ENCODE measurements at places on chromosomes 6 and 20. TPM values are rescaled to one million over a fixed set of nuclear protein-coding genes. Genes with fewer than 3 reads are reported as not detected.
A peak's percentile ranks its signal among the peaks of the same experiment; 100 is the strongest.

DNA sequence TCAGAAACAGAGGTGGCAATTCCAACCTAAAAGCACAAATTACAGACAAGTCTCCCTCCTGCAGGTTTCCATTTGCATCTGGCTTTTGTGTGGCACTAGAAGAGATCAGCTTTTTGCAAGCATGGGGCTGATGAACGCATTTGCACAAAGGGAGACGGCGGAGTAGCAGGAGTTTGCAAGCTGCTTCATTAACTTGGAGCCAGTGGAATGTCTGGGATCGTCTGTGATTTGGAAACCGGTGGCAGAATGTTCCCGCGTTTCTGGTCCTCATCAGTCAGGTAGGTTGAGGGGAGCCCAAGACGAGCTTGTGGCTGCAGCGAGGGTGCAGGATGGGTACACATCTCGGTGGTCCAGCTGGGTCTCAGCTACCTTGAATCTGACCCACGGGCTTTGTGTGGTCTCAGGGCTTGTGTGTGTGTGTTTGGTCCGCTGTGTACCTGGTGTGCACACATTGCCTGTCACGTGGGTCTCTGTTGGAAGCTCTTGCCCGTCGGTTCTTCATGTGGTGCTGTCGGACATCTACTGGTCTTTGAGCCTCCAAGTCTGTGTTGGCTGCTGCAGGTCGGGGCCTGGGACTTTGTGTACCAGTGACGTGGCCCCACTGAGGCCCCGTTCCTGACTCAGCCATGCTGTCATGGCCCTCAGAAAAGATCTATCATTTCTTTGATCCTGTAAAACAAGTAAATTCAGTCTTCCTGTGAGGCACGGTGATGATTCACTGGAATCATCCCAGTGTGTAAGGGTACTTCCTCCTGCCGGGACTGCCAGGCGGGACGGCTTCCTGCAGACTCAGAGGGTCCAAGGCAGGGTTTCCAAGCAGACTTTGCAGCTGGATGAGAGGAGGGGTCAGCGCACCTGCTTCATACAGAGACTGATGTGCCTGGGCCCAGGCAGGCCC lies 12.4 kb upstream of the MYT1 start:
- no peaks in the 10 kb centered on the region for H3K27me3 ChIP-seq
- DNase-seq = no peak
- no peak overlapping the region for H3K4me3 ChIP-seq

The GFOD1 gene
- 24.2 TPM for total RNA-seq

DNA sequence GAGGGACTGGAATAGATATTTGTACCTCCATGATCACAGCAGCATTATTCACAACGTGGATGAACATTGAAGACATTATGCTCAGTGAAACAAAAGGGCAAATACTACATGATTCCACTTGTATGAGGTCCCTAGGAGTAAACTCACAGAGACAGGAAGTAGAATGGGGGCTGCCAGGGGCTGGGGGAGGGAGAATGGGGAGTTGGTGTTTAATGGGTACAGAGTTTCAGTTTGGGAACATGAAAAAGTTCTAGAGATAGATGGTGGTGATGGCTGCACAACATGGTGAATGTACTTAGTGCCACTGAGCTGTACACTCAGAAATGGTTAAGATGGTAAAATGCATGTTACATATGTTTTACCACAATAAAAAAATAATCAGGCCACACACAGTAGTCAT lies 164.3 kb upstream of the RREB1 start:
- H3K27me3 ChIP-seq = no peaks in the 10 kb centered on the region
- DNase-seq = no peak
- H3K27ac ChIP-seq = no peak overlapping the region
- no peak overlapping the region for H3K4me3 ChIP-seq
- H3K4me1 ChIP-seq = no peaks in the 10 kb centered on the region

The PPP1R3G gene
- not detected for total RNA-seq

DNA sequence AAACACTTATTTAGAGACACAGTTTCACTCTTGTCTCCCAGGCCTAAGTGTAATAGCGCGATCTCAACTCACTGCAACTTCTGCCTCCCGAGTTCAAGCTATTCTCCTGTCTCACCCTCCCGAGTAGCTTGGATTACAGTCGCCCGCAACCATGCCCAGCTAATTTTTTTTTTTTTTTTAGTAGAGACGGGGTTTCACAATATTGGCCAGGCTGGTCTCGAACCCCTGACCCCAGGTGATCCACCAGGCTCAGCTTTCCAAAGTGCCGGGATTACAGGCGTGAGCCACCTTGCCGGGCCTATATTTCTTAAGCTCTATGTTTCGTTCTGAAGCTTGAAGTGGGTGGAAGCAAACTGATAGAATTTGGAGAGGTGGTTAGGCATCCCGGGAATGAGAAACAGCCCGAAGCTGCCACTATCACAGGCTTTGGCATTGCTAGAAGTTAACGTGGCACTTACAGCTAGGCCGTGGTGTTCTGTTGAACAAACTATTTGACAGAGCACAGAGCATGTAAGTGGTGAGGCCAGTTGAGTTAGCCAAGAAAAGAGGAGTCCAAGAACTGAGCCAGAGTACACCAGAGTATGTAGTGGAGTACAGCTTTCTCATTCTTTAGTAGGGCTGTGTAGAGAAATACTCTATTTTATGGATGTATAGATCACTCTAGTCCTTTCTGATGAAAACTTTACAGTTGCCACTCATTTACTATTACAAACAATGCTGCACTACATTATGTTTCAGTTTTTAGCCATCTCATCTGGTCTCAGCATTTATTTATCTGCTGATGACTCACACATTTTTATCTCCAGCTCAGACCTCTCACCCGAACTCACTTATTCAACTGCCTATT lies 62.0 kb upstream of the HFE start:
- no peaks in the 10 kb centered on the region for H3K36me3 ChIP-seq
- no peaks in the 10 kb centered on the region for H3K27me3 ChIP-seq
- H3K4me3 ChIP-seq = peak overlapping the region; percentile 68
- no peak for DNase-seq
- H3K4me1 ChIP-seq = peaks cover 9% of the 10 kb centered on the region
- peak overlapping the region; percentile 97 for H3K27ac ChIP-seq

The FNDC11 gene
- not detected for total RNA-seq

GRCh38 chr20:37317994-37318640 lies 27.8 kb upstream of the SRC start:
- no peaks in the 10 kb centered on the region for H3K36me3 ChIP-seq
- H3K4me1 ChIP-seq = peaks cover 16% of the 10 kb centered on the region
- peak; percentile 28 for DNase-seq
- no peak overlapping the region for H3K27ac ChIP-seq

GRCh38 chr6:35069262-35069661 lies 71.9 kb downstream of the TCP11 start:
- DNase-seq = no peak
- H3K27ac ChIP-seq = no peak overlapping the region
- H3K4me3 ChIP-seq = no peak overlapping the region
- no peaks in the 10 kb centered on the region for H3K4me1 ChIP-seq

The NOL4L gene
- total RNA-seq = 44.6 TPM

DNA sequence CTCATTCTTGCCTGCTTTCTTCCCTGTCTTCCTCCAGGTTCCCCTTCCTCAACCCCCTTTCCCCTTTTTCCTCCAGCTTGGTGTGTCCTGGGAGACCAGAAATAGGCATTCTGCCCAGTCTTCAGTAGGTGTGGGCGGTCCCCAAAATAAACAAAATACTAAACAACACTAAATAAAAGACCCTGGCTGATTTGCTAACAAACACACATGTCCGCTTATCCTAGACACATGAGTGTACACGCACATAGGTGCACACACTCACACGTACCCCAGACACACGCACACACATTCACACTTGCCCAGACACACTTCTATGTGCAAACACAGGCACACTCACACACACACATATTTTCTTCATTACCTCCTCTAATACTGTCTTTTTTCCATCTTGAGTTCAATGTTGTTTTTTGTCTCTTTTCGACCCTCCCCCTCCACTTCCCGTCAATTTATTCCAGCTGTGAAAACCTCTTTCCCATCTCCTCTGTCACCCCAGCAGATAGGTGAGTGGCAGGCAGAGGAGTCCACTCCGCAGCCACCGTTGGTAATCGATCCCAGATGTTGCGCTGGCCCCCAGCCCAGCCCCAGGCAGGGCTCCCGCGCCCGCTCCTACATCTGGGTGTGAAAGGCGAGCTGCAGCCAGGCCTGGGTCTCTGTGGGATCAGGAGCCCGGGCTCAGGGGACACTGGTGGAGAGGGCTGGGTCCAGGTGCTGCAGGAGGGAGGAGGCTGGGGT lies 56.9 kb upstream of the FOXP4 start:
- H3K4me3 ChIP-seq = no peak overlapping the region
- DNase-seq = no peak
- no peak overlapping the region for H3K27ac ChIP-seq
- no peaks in the 10 kb centered on the region for H3K4me1 ChIP-seq
- no peaks in the 10 kb centered on the region for H3K27me3 ChIP-seq

DNA sequence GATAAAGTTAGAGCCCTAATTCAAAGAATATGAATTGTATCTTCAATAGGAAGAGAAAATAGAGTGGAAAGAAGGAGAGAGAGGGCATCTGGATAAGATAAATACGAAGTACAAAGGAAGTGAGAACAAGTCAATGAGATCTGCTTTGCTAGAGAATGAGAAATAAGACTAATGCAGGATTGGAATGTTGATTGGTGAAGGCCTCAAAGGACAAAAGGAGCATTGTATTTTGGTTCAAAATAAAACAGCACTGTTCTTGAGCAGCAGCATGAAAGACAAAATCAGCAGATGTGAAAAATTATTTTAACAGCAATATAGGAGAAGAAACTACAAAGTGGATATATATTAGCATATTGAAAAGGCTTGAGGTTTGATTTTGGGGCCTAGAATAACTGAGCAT lies 5.1 kb upstream of the TMEM244 start:
- H3K27me3 ChIP-seq = no peaks in the 10 kb centered on the region
- no peaks in the 10 kb centered on the region for H3K36me3 ChIP-seq
- no peaks in the 10 kb centered on the region for H3K4me1 ChIP-seq
- H3K4me3 ChIP-seq = no peak overlapping the region

The FAM210B gene
- total RNA-seq = 21.4 TPM

- H3K27ac ChIP-seq = no peak overlapping the region
- no peaks in the 10 kb centered on the region for H3K36me3 ChIP-seq
- H3K4me1 ChIP-seq = no peaks in the 10 kb centered on the region
These were observed 203.5 kb downstream of the EPM2A start for GRCh38 chr6:145531822-145532221.

DNA sequence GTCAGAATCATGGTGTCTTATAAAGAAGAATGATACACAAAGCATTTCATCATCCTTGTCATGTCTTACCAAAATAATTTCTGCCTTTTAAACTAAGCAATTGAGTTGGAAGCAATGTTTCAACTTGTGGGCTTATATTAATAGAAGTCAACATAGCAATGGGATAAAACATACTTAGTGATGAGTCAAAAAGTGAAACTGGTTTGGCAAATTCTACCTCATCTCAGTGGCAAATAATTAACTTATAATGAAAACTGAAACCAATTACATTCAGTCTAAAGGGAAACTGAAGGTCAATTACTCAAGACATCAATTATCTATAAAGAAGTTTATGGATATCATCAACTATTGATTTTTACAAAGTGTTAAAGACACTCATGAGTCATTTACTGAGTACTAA lies 463.8 kb downstream of the BMP2 start:
- no peak for DNase-seq
- no peak overlapping the region for H3K27ac ChIP-seq
- H3K4me3 ChIP-seq = no peak overlapping the region
- H3K4me1 ChIP-seq = no peaks in the 10 kb centered on the region

DNA sequence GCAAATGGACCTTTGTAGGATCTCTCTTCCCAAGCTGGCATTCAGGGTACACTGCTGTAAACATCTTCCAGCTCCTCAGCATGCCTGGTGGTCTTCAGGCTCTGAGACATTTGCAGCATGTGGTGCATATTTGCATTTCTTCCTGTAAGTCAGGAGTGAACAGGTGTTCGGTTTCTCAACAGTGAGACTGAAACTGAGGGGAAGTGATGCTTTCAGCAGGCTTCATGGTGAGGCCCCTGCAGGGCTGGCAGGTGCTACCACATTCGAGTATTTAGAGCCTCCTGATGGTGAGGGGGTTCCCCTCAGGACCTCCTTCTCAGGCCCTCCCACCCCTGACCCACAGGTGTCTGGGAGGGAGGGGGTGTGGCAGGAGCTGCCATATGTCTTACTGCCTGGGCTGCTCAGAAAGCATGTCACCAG lies 15.1 kb downstream of the MYBL2 start:
- no peaks in the 10 kb centered on the region for H3K4me1 ChIP-seq
- no peaks in the 10 kb centered on the region for H3K36me3 ChIP-seq
- no peak overlapping the region for H3K4me3 ChIP-seq
- no peak for DNase-seq
- H3K27ac ChIP-seq = peak overlapping the region; percentile 89

DNA sequence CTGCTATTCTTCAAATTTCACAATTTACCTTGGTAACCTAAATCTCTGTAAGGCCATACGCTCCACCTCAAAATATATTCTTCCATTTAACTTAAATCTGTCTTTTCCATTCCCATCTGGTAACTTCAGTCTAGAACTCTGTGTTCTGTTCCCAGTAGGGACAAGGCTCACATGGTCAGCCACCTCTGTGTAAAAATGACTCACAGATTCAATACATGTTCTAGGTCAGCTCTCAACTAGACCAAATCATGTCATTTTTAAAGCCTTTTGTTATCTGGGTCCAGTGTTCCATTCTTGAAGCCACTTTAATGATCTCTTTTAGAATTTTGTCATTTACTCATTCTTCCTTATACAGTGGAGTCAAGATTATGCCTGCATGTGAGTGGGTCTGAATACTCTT lies 315.6 kb upstream of the CITED2 start:
- no peak for DNase-seq
- H3K27ac ChIP-seq = no peak overlapping the region
- no peaks in the 10 kb centered on the region for H3K27me3 ChIP-seq
- no peaks in the 10 kb centered on the region for H3K36me3 ChIP-seq
- no peak overlapping the region for H3K4me3 ChIP-seq
- H3K4me1 ChIP-seq = no peaks in the 10 kb centered on the region

DNA sequence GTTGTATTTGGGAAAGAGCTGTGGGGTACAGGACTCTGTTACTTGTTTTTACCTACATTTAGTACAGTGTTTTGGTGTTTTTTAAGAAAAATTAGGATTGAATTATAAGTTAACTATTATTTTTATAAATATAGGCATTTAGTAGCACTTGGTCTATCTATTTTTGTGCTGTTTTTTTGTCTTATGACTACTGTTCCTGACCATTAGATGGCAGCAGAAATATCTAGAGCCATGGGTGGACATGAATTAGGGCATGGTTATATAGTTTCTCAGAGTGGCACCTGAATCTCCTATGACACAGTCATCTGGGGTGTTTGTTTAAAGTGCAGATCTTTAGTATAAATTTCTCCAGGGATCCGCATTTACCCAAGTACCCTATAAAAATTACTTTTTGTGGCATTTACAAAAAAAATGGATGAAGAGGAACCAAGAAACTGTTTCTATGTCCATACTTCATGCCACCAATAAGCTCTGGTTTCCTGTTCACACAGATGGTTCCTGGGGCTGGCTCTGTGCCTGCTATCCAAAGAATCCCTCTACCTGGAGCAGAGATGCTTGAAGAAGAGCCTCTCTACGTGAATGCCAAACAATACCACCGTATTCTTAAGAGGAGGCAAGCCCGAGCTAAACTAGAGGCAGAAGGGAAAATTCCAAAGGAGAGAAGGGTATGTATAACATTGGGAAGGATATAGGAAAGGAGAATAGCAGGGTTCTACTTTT lies 19.8 kb downstream of the NFYA start:
- no peak overlapping the region for H3K4me3 ChIP-seq
- no peak overlapping the region for H3K27ac ChIP-seq
- H3K36me3 ChIP-seq = peaks cover 93% of the 10 kb centered on the region

All from Peyer's patch (tissue), 4 donors.